ENCODE measurements at places on chromosomes 7 and 10.

DNA sequence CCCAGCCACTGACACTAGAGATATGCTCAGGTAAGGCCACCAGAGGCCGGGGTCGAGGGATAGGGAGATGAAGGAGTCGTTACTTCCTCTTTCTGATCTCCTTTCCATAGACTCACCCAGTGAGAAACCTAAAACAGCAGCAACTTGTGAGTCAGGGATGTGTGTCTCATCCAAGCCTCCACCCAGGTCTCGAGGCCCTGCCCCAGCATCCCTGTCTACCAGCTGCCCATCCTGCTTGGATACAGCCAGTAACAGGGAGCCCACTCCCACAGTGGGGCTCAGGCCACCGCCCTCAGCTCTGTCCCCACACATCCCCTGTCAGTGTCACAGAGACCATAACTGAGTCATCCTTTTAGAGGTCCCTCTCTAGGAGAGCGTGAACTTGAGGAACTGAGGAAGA lies 49.6 kb upstream of the CHST15 start:
- DNase-seq: no peak

DNA sequence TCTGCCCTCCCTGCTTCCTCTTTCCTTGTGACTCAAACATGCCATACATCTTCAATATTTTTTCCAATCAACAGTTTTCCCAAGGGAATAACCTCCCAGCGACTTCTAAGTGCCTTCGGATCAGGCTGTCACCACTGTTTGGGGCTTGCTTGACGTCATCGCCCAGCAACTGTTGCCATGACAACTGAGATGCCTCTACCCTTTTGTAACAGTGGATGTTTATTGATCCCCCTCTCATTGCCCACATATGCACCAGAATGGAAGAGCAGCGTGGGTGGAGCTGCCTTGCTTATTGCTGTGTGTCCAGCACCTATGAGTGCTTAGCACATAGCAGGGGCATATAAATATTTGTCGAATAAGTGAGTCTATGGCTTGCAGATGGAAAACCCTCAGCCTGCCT lies 14.4 kb downstream of the FFAR4 start:
- peak; percentile 4 for DNase-seq

- DNase-seq: no peak
These were observed 139.1 kb upstream of the SORCS3 start for GRCh38 chr10:104501864-104502579.

- DNase-seq: peak; percentile 79
These were observed 102.4 kb downstream of the CFTR start for GRCh38 chr7:117582219-117582704.

Data from BJ (cell line).